Activated T-cell treated with anti-CD3 and anti-CD28 coated beads, Interleukin-2, amount 50 U/mL, for 72 hours (primary cell): ENCODE measurements at places on chromosomes 7 and 10. TPM values are rescaled to one million over a fixed set of nuclear protein-coding genes. Genes with fewer than 3 reads are reported as not detected.

- DNase-seq: no peak
Observed at GRCh38 chr10:75480374-75480773, 49.0 kb downstream of the LRMDA start.

GRCh38 chr10:116833986-116834985 lies 15.0 kb upstream of the ENO4 start:
- DNase-seq: no peak

- DNase-seq: peak; percentile 52
Observed at GRCh38 chr7:157490465-157490912, 153.7 kb downstream of the DNAJB6 start.

DNA sequence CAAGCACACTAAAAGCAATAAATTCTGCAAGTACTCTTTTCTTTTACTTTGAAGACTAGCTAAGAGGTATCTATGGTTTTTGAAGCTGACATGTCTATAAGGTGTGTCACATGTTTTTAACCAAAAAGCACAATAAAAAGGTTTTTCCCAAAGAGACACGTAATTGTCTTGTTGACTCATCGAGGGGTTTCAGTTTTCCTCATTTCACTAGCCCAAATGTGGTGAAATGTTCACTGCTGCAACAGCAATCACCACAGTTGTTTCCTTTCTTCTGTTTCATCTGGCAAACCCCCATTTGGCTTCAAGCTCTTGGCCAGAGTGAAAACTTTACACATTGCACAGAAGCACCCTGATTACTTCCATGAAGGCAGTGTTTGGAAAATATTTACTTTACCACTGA lies 3.8 kb upstream of the HOXA4 start:
- peak; percentile 55 for DNase-seq

Gene BTRC
- 31.5 TPM for total RNA-seq

GRCh38 chr7:53383131-53383530 lies 347.7 kb downstream of the POM121L12 start:
- DNase-seq: no peak
